ENCODE measurements at places on chromosomes 2 and 18.

GRCh38 chr2:14978845-14979244 is 346.3 kb downstream of the LRATD1 start:
- no peak for DNase-seq

GRCh38 chr18:77114415-77115191 is 18.0 kb downstream of the MBP start:
- DNase-seq = peak; percentile 58

DNA sequence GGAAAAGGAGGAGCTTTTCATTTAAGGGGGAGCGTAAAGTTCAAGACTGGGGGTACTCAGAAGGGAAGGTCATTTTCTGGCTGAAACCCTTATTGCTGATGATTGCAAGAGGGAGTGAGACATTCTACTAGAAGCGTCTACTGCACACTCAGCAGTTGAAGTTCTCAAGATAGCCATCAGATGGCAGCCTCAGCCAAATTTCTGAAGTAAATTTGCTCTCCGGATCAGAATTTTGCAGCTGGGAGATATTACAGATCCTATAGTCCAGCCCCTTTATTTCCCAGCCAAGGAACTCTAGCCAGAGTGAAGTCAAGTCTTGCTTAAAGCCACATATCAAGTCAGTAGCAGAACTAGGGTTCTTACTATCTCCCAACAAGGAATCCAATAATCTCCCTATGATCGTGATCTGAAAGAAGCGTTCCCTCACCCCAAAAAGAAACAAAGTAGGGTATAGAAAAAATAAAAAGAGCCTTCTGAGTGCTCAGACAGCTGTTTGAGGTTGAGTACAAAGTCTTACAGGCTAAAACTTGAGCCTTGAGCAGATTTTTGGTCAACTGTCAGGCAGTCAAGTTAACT is 24.0 kb downstream of the RAX start:
- DNase-seq = peak; percentile 90

GRCh38 chr2:32008805-32009515 is 1.8 kb downstream of the MEMO1 start:
- peak; percentile 51 for DNase-seq

DNA sequence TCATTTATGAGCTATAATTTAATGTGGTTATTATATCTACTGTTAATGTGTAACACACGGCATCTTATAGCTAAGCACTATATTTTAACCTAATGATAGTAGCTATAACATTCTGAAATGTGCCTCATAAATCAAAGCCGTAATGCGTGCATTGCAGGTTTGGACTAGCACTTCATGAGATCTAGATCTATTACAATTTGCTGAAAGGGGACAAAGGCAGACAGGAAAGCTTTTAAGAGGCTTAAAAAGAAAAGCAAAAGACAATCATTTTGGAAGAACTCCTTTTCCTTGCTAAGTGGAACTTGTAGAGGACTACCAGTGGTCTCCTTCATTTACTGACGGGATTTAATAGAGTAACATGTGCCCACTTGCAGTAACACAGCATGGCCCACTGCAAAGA is 213.1 kb downstream of the NBAS start:
- no peak for DNase-seq
